ENCODE measurements at places on chromosomes 1 and 21.

GRCh38 chr1:229693129-229693900, 67.3 kb downstream of the URB2 start:
- DNase-seq: no peak

- DNase-seq: no peak
Measured at GRCh38 chr1:44624268-44624901, 49.9 kb downstream of the TMEM53 start.

DNA sequence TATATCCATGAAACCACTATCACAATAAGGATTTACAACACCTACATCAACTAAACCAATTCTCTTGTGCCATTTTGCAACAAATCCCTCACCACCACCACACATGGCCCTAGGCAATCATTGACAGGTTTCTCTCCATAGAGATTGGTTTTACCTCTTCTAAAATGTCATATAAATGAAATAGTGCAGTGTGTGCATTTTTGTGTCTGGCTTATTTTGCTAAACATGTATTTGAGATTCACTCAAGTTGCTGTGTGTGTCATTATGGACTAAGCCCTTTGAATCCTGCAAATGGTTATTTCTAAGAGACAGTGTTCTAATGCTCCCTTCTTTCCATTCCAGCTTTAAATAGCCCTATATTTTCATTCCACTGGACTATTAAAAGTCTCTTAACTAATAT, 179.7 kb upstream of the LRRC7 start:
- no peak for DNase-seq

DNA sequence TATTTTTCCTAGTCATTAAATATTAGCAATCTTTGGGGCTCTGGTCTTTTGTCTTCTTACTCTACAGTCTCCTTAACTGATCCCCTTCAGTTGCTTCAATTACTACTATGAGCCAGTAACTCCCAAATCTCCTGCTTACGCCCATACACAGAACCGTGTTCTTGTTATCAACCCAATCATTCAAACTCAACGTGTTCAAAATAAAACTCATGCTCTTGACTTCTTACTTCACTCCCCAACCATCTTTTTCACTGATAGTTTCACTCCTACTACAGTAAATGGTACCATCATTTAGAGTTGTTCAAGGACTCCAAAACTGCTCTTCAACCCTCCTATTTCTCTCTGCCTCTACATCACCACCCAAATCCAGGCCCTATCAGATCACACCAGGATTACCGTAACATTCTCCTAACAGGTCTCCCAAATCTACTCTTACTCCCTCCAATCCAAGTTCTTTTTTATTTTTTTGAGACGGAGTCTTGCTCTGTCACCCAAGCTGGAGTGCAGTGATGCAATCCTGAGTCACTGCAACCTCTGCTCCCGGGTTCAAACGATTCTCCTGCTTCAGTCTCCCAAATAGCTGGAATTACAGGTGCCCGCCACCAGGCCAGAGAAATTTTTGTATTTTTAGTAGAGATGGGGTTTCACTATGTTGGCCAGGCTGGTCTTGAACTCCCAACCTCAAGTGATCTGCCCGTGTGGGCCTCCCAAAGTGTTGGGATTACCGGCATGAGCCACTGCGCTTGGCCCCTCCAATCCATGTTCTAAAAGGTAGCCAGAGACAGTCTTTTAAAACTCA, 3.0 kb downstream of the YARS1 start:
- no peak for DNase-seq

GRCh38 chr1:14634486-14634885, 36.0 kb downstream of the KAZN start:
- DNase-seq: no peak

DNA sequence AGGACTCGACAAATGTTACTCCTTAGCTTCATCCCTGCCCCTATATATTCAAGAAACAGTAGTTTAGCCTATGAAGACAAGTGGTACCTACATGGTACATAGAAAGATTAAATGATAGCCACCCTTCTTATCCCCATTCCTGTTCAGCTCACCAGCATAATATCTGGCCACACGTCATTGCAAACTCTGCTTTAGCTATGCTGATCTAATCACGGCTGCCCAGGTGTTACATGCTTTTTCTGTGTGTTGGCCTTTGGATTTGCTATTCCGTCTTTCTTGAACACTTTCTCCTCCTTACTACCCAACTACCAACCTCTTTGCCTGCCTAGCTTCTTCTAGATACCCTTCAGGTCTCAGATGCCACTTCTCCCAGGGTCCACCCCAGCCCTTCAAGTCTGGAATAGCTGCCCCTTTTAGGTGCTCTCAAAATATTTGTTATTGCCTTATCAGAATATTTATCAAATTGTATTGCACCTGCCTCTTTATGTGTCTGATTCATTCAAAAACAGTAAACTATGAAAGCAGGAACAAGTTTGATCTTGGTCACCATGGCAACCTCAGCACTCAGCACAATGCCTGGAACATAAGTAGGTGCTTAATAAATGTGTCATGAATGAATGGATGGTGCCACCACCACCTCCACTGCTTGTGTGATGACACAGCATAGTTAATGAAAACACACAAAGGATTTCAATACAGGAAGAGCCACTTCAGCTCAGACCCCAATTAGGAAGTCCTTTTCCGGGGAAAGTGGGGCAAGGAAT, 11.4 kb upstream of the DNASE2B start:
- no peak for DNase-seq

DNA sequence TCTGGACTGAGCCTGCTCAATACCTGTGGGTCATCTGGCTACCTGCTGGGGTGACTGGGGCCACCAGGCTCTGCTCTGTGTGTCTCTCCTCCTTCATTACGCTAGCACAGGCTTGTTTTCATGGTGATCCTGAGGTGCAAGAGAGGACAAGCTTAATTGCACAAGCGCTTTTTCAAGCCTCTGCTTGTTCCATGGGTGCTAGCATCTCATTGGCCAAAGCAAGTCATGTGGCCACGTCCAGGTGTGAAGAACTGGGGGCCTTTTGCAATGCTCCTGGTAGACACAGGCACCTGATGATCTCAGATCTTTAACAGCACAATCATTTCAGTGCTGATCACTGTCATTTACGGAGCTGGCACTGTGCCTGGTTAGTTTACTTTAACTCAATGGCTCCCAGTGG, 114.6 kb downstream of the KAZN start:
- DNase-seq: no peak

- DNase-seq: no peak
Measured at GRCh38 chr21:41680444-41681347, 86.2 kb downstream of the RIPK4 start.

- DNase-seq: no peak
Measured at GRCh38 chr1:113072141-113072756, 749 bp upstream of the LRIG2 start.

GRCh38 chr1:53319296-53320101, 8.4 kb downstream of the LRP8 start:
- DNase-seq: no peak

- DNase-seq: no peak
Measured at GRCh38 chr1:13694886-13695684, 4.9 kb upstream of the PRDM2 start.

GRCh38 chr1:52268372-52268771, 97.6 kb downstream of the CC2D1B start:
- DNase-seq: no peak

DNA sequence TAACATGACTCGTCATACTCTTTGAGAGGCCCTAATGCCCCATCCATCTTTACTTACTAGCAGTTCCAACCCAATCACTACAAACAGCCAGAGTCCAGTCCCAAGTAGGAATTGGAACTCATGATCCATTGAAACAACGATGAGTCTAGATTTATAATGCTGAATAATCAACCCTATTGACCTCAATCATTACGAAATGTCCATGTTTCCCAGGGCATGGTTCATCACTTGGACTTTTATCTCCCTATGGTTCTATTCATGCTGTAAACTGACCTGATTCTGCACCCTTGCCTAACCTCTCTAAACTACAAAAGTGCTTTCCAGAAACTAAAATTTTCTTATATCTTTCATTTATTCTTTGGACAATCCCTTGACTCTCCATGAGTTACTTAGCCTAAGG, 840.0 kb upstream of the B3GALT2 start:
- DNase-seq: no peak

- DNase-seq: no peak
Measured at GRCh38 chr1:85132078-85132720, 68.6 kb downstream of the SYDE2 start.

GRCh38 chr21:27515676-27516075, 548.8 kb upstream of the ADAMTS5 start:
- no peak for DNase-seq

DNA sequence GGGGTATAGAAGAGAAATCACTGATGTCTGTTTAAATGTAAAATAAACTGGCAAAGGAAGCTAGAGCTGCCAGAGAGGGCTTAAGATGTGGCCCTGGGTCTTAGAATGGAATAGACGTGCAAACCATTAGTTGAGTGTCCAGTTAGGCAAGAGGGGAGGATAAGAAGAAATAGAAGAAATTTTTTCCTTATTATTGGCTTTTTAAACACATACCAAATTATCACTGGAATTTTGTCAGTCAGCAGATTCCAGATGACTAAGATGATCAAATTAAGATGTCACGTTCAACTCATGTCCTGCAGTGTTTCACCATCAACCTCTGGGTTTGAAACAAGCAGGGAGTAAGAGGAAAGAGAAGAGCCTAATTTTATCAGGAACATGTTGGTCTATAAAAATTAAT, 71.6 kb upstream of the C1orf21 start:
- no peak for DNase-seq

GRCh38 chr1:170273291-170274130, 127.8 kb downstream of the NTMT2 start:
- DNase-seq: no peak

- DNase-seq: no peak
Measured at GRCh38 chr1:88350648-88351047, 333.4 kb upstream of the PKN2 start.

GRCh38 chr1:61400997-61401396, 318.6 kb downstream of the NFIA start:
- DNase-seq: no peak

DNA sequence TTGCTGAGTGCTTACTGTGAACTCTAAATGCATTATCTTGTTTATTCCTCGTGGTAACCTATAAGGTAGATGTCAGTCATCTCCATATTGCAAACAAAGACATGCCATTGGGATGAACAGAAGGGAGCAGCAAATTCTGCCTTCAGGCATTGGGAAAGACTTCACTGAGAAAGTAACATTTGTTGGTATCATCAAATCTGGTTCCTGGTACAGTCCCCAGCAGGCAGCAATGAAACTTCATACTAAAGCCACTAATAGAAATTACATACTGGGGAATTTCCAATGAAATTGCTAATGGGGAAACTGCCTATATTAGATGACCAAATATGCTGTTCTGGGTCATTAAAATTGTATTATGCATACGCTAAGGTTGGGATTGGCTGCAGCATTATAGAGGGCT, 47.3 kb upstream of the ST6GALNAC5 start:
- DNase-seq: no peak

DNA sequence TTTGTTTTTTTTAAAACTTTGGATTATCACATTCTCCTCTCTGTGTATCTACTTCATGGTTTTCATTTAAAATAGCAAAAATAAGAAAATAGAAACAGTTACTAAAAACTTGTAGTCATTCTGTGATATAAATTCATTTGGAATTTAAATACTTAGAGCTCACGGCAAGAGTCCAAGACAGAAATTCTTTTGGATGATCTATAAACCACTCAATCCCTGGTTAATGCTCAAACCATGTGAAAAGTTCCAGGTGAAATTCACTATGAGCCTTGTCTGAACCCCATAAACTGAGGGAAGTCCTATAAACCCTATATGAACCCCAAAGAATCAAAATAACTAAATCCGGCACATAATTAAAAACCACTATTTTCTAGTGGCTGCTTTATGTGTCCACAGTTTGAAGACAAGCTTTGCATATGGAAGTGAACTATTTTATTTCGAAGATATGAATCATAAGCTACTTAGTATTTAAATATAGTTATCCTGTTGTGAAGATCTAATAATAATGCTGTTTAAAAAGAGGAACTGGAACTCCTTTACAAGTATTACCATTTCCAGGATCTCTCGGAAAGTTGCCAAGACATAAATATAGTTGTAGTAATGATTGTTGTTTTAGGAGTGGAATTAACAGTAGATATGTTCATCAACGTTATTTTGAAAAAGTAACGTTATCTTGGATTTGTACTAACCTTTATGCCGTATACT, 163.5 kb downstream of the NFIA start:
- DNase-seq: no peak

- no peak for DNase-seq
Measured at GRCh38 chr1:7613106-7613850, 157.8 kb upstream of the VAMP3 start.

DNA sequence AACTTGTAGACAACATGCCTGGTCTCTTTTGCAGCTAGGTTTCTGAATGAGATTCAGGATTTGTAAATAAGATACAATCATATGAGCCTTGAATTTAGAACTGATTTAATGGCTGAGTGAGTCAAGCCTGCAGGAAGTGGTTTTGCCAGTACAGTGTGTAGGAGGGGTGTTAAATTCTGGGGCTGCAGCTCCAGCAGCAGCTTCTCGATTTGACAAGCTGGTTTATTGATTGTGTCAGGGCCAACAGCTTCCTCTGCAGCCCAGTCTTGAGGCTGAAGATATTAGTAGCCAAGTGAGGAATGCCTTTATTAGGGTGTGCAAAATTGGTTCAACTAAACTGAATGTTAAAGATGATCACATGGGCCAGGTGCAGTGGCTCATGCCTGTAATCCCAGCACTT, 11.5 kb upstream of the PLA2G5 start:
- no peak for DNase-seq

DNA sequence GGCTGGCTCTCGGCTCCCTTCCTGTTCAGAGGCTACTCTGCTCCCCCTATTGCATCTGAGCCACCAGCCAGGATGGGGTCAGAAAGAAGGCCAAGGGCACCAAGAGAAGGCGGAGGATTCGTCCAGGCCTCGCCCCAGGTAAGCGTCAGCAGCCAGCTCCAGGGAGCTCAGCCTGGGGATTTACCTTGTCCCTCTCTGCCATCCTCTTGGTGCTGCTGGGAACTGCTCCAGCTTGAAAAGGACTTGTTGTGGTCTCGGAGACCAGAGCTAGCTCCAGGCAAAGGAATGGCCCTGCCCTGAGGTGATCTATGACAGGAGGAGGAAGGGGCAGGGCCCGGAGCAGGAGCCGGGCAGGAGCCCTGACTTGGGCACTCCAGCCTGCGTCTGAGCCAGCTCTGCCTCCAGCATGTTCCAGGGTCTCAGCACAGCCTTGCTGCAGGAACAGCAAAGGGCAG, 113.7 kb upstream of the IFFO2 start:
- no peak for DNase-seq
